ENCODE measurements at places on chromosomes 12 and 14.

- peak; percentile 97 for DNase-seq
Measured at GRCh38 chr12:82358200-82359114, at the start of the genes CCDC59 and METTL25. CCDC59 (minus strand) TSS chr12:82358387; CDS start chr12:82358376, 11 bp downstream. METTL25 (plus strand) TSS chr12:82358529; CDS start chr12:82358566, 37 bp downstream.

- DNase-seq: no peak
Measured at GRCh38 chr12:11729439-11730150, 80.1 kb downstream of the ETV6 start.

DNA sequence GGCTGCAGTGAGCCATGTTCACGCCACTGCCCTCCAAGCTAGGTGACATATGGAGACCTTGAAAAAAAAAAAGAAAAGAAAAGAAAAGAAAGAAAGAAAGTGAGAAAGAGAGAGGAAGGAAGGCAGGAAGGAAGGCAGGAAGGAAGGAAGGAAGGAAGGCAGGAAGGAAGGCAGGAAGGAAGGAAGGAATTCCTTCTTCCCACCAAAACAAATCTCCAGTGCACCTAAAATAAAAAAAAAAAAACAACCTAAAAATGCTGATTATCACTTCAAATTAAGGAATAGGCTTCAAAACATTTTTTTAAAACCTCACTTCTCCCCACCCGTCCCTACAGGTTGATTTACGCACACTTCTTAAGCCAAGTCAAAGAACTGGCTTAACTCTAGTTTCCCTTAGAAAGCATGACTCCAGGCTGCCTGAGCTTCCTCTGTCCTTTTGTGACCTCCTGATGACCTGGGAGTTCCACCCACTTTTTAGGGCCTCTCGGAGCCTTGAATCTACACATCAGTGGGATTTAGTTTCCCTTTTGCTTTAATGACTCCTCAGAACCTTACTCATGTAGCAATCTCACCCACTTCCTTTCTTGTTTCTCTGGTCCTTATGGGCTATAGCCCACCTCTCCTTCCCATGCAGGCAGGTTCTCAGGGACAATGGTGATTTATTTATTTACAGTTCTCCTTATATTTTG, 18.6 kb downstream of the DUSP6 start:
- no peak for DNase-seq

DNA sequence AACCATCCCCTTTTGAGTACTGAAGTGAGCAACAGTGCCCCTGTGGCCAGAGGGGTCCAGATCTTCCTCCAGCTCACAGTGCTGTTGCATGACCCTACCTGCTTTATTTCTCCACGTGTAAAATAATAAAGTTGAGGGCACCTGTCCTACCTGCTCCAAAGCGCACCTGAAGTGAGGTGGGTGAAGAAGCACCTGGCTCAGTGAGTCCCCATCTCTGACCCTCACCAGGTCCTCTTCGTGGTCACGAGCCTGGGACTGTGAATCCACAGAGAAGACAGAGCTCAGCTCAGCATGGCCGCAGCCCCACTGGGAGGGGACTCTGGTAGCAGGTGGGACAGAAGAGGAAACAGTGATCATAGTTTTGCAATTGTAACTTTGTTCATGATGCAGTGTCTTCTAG, 976.7 kb upstream of the TMEM132C start:
- DNase-seq: no peak

DNA sequence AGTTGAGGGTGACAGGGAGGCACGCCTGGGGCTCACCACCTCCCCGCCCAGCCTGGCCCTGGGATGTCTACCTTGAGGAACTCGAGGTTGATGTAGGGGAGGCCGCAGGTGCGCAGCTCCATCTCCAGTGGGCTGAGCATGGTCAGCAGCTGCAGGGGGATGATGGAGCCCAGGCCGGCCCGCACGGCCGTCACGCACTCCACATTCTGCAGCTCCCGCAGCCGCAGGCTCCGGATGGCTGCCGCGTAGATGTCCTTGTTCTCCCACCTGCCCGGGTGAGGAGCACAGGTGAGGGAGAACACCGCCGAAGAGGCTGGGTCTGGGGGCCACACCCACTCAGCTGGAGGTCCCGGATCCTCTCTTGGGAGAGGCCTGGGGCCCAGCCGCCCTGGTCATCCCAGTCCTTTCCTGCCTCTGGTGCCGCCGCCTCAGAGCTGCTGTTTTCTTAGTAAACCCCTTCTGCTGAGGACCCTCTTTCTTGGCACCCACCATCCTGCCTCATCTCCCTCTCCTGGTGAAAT, 38.2 kb downstream of the TRAFD1 start:
- no peak for DNase-seq

DNA sequence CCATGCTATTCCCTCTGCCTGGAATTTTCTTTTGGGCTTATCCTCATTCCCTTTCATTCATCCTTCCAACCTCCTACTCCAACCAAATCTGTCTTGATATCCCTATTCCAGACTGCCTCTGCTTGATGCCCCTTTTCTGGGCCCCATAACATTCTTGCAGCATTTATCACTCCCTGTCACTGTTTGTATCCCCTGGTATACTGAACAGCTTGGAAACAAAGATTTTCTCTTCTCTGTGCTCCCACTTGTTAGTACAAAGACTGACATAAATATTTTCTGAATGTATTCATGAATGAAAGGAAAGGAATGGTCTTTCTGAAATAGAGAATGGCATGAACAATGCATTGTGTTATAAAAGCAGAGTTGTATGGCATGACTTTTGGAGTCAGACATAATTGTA, 7.5 kb downstream of the IRAK4 start:
- no peak for DNase-seq

- no peak for DNase-seq
Measured at GRCh38 chr12:9244894-9245293, 36.7 kb upstream of the PZP start.

GRCh38 chr12:113469224-113469948, 2.3 kb downstream of the LHX5 start:
- no peak for DNase-seq

GRCh38 chr12:78566456-78566855, 298.1 kb upstream of the SYT1 start:
- DNase-seq: no peak

DNA sequence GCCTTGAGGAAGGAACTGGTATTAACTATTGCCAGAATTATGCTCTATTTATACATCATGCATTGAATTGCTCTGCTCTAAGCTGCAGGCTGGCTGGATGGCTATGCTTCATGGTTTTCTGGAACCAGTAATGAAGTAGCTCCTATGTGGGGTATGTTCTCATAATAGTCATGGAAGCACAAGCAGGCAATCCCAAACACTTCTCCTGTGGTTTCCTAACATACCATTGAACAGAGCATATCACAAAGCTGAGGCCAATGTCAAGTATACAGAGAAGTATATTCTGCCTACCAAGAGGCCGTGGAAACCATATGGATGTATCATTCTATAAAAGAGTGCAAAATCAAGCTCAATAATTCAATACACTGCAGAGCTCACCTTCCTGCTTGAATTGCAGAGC, 1752.4 kb upstream of the FLRT2 start:
- no peak for DNase-seq

DNA sequence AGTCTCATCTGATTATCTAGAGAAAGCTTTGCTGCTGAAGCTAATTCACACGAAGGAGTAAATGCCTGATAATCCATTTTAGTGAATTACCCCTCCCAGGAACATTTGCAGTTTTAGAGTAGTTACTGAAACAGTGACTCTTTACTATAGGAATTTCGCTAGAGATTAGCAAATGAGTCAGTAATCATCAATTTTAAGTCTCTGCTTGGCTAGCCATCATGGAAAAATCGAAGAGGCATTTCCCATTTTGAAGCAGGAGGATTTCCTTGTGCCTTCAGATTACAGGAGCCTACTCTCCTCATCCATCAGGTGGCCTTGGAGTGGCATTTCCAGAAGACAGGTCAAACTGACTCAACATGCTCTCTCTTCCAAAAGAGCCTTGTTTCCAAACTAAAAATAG, 154.5 kb downstream of the EGLN3 start:
- no peak for DNase-seq

GRCh38 chr14:103880348-103881267, 33.2 kb upstream of the PPP1R13B start:
- peak; percentile 88 for DNase-seq

DNA sequence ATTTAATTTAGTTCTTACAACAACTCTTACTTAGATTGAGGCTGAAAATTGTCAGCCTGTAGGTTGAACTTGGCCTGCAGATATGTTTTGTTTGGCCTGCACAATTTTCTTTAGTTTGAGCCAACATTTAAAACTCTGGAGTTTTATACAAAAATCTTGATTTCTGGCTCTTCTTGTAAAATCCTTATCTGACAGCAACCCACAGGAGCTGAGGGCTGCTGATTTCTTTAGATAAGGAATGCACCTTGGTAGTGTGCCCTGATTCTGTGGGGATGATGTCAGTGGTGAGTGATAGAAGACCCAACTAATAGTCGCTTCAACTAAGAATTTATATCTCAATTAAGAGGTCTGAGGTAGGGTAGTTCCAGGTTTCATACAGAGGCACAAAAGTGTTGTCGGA, 49.5 kb downstream of the SOCS2 start:
- DNase-seq: no peak

- no peak for DNase-seq
Measured at GRCh38 chr14:99510556-99511139, 29.4 kb downstream of the CCNK start.

GRCh38 chr14:30156571-30156970, 228.9 kb upstream of the PRKD1 start:
- DNase-seq: no peak

- DNase-seq: no peak
Measured at GRCh38 chr12:108653082-108653516, 19.4 kb upstream of the SELPLG start.

- no peak for DNase-seq
Measured at GRCh38 chr14:72264716-72265115, 332.5 kb downstream of the RGS6 start.

DNA sequence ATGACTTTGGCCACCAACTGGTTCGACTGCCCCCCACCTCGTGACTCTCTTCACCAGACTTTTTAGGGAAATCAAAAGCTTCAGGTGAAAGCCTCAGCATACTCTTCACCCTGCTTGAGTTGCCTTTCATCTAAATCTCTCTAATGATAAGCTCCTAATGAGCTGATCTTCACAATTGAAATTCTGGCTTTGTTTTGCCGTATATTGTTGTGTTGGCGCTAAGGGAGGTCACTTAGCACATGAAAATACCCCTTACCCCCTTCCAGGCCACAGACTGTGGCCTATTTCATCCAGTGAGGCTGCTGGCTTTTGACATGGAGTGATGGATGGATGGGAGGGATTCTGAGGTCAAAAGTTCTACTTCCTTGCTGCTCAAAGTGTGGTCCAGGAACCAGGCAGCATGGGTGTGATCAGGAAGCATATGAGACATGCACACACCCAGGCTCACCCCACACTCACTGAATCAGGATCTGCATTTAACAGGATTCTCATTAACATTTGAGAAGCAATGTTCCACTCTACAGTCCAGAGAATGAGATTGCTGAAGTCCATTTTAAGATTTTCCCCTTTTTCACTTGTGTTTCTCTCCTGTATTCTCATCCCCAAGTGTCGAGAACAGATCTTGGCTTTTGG, 131.4 kb downstream of the DACT1 start:
- DNase-seq: no peak

- DNase-seq: no peak
Measured at GRCh38 chr12:127311720-127312364, 955.1 kb upstream of the TMEM132C start.

GRCh38 chr12:57611827-57612710, 834 bp downstream of the ARHGEF25 start:
- DNase-seq: no peak

DNA sequence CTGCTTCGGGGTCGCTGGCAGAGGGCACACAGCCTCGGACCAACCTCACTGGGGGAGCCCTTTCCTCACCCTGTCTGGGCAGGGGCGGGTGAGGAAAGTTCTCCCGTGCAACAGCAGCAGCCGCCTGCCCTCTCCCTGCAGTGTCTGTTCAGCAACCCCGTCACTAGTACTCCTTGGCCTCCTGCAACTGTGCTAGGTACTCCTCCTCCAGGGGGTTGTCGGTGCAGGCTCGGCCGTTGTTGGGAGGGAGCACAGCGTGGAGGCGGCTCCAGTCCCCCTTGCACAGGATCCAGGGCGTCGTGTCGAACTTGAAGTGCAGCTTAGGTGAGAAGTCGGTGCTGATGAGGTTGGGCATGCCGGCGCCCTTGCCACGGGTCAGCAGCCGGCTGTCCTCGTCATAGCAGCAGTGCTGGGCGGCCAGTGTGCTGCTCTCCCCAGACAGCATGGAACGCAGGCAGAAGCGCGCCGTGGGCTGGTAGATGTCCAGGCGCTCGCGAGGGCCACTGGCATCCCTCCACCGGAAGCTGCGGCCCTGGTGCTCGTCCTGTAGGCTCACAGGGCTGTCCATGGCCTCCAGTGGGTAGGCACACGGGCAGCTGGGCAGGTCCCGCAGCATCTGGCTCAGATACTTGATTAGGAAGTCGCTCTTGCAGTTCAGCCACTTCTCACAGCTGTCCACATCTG, 17.7 kb downstream of the AHSA1 start:
- no peak for DNase-seq

DNA sequence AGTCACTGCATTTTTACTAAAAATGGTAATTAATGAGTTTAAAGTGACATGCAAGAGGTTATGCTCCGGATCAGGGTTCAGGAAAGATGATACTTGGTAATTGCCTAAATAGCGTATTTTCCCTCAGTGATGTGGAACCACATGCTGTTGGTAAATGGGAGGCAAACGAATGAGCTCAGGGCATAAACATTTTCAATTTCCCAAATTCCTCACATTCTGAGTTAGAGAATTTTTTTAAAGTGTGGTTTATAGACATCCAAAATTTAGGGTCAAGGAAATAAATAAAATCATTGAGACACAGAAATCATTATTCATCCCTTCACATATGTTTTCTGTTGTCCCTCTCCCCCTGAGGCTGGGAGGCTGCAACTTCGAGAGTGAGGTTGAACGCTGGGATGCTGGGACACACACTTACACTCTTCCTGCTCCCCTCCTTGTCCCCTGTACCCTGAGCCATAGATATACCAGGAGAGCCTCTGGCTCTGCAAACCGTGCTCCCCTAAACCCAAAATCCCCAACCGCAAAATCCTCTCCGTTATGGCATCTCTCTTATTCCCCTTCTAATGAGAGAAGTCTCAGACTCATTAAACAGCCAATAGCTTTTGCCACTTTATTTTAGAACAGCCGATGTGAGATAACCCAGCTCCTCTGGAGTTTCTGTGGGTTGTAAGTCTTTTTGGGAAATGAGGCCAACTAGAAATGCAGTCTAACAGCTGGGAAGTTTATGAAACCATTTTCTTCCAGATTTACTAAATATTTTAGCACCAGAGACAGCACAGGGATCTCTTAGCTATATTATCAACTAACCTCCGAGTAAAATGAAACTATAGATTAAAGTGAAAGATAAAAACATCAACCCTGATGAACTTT, 21.4 kb upstream of the ADGRD1 start:
- no peak for DNase-seq

- no peak for DNase-seq
Measured at GRCh38 chr12:52311285-52311648, 9.9 kb downstream of the KRT83 start.

GRCh38 chr12:63085120-63085519, 65.9 kb downstream of the AVPR1A start:
- no peak for DNase-seq

- peak; percentile 60 for DNase-seq
Measured at GRCh38 chr12:57737467-57738460, 778 bp downstream of the AGAP2 start.

- DNase-seq: no peak
Measured at GRCh38 chr14:21256539-21257393, 12.5 kb downstream of the HNRNPC start.

- no peak for DNase-seq
Measured at GRCh38 chr12:110126557-110126956, 2.4 kb downstream of the IFT81 start.

- DNase-seq: peak; percentile 25
Measured at GRCh38 chr14:64723691-64724577, 19.7 kb downstream of the PLEKHG3 start.

GRCh38 chr12:69240631-69240995, 1.2 kb downstream of the CPSF6 start:
- DNase-seq: no peak

- DNase-seq: no peak
Measured at GRCh38 chr12:47280543-47281300, 201.0 kb upstream of the AMIGO2 start.
